ENCODE measurements at places on chromosomes 16 and 17.

GRCh38 chr16:12017558-12017957 lies 41.0 kb downstream of the SNX29 start:
- DNase-seq: no peak

DNA sequence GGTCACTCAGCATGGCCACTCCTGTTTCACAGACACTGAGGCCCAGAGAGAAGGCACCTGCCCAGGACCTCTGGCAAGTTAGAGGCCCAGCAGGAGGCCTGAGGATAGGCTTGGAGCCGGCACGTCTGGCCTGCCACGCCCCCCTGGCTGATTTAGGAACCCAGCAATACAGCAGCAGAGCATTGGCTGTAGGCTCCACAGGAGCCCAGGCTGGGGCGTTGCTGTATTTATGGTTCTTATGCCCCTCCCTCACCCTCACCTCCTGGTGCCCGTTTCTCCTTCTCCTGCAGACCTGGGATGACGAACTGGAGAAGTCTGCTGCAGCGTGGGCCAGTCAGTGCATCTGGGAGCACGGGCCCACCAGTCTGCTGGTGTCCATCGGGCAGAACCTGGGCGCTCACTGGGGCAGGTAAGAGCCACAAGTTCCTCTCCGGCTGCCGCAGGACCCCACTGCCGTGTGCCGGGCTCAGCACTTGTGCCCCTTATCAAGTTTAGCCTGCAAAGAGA lies 25.8 kb downstream of the CRISPLD2 start:
- no peak for DNase-seq

GRCh38 chr17:2484876-2485275 lies 26.8 kb downstream of the METTL16 start:
- DNase-seq: no peak

- no peak for DNase-seq
Measured at GRCh38 chr16:77191259-77191969, 424 bp downstream of the MON1B start.

DNA sequence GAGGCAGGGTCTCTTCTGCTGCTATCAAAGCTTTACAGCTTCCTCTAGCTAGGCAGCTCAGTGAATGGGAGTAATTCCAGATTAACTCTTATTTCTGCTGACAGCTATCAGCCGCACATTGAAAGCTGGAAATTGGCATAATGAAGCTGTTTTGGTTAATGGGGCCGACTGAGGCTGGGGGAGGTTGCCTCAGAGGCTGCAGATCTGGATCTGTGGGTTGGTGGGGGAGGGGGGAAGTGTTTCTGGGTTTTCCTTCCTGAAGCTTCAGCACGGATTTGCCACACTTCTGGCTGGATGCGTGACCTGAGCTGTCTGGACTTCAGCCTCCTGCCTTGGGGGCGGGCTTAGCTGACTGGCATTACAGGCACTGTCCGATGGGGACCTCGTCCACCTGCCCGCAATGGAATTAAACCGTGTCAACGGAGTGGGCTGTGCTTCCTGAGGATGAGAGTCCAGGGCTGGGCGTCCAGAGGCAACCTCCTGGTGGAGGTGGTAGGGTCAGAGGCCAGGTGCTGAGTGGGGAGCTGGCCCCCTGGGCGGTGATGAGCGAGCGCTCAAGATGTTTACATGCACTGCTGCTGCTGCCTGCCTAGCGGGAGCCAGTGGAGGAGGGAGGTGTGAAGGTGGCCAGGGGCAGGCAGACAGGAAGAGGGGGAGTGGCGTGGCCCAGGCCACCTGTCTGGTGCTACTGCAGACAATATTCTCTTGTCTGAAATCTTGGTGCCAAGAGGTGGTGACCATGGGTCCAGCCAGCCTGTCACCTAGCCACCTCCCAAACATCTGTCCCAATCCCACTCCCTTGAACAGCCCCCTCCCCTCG lies 6.7 kb upstream of the ABCC3 start:
- no peak for DNase-seq

- no peak for DNase-seq
Measured at GRCh38 chr16:894841-895240, 75.9 kb downstream of the LMF1 start.

DNA sequence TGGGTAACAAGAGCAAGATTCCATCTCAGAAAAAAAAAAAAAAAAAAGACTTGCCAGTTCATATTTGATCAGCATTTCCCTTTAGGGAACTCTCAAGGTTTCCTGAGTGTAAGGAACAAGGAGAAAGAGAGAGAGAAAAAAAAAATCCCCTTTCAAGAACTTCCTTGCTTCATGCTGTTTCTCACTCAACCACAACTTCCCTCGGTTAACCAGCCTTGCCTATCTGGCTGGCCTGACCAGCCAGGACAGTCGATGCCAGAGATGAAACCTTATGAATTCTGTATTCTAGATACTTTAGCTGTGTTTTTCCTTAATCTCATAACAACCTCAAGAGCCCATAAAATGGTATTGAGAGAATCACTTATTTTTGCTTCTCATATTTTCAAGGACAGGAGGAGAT lies 2.6 kb upstream of the N4BP1 start:
- no peak for DNase-seq

DNA sequence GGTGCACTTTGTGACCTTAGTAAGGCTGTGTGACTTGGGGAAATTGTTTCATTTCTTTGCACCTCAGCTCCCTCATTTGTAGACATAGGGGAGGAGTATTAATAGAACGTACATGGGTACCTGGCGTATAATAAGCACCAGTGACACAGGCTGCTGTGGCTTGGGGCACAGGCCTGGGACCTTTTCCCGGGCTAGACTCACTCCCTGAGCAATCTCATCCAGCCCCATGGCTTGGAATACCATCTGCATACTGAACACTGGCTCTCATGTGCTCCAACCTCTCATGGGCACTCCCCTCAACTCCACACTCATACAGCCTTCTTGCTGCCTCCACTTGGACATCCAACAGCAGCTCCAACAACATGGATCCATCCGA lies 41.0 kb upstream of the MRPS23 start:
- DNase-seq: no peak

DNA sequence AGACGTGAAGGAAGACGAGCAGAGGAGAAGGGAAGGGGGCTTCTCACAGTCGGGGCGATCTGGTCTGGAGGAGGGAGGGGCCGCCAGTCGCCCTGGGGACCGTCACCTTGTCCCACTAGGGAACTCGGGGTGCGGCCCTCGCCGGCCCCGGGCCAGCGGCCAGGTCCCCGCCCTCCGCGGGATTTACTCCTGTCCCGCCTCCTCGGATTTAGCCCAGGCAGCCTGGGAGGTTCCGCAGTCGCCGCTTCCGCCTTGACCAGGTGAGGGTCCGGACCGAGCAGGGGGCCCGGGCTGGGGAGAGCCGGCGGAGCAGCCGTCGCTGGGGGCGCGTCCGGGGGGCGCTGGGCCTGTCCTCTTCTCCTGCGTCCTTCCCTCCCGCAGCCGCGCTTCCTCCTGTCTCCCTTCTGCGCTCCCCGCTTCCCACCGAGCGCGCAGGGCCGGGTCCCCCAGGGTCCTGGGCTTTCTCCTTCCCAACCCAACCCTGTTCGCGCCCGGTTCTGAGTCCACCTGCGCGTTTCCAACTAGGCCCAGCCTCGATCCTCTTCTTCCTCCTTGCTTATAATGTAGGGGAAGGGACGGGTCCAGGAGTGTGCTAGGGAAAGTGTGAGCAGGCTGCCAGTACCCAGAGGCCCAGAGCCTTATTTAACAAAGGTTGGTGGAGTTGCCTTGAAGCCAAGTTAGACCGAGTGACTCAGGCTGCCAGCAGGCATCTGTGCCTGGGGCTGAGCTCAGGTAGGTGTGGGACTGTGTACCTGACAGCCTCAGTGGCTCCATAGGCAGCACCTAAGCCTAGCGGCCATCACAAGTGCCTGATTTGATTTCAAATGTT lies at the start of gene TNK1:
Gene TNK1, plus strand, starts transcription at position 235 of the 829 bp plus-strand sequence. CDS start 1,838 bp downstream, outside the sequence.
- no peak for DNase-seq

- DNase-seq: no peak
Measured at GRCh38 chr17:57755480-57756070, 10.5 kb upstream of the CCDC182 start.

GRCh38 chr16:66255647-66256046 lies 110.8 kb upstream of the CDH5 start:
- DNase-seq: no peak

DNA sequence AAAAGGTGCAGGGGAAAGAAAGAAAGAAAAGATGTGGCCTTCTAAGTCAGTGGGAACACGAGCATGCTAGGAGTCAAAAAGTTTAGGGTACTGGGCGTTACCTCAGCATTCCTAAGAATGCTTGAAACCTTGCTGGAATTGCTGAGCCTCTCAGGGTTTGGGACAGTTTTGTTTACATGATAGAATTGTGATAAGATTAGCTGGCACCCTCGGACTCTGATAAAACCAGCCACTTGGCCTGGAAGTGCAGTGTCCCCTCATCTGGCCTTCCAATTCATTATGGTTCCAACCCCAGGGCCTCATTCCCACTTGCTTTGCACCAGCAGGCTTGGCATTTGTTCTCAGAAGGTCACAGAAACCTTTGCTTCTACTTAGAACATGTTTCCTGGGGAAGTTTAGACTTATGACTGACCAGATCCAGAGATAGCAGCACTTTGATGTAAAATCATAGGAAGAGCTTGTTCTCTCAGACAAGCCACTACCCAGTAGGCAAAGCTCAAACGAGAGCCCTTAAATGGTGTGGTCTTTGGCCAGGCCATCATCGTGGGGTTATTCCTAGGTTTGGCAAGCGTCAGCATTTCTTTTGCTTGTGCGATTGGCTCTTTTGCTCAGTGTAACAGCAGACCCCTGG lies 8.0 kb downstream of the SGF29 start:
- no peak for DNase-seq

DNA sequence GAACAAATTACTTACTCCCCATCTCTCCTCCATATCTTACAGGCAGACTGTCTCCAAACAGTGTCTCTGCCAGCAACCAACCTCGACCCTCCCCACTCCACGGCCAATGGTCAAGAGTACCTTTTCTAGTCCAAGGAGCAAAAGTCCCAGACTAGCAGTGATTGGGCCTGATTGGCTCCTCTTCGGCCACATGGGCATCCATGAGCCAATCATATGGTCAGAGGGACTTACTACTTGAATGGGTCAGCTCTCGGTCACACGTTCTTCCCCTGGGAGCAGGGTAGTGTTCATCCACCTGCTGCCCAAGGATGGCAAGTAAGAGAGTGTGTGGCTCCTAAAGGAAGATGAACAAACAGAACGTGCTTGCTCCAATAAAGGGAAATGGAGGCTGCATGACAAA lies 84.6 kb downstream of the C16orf78 start:
- DNase-seq: no peak

Measured in activated CD4-positive, alpha-beta T cell treated with anti-CD3 and anti-CD28 coated beads for 1 hour (primary cell).